Stimulated activated naive CD8-positive, alpha-beta T cell treated with anti-CD3 and anti-CD28 coated beads, Interleukin-15, Interleukin-2, amounts not matched to agents 100 U/mL and 50 U/mL, for 24 hours (primary cell): ENCODE measurements at places on chromosomes 16 and 17.

GRCh38 chr17:17538417-17539391 lies 42.5 kb upstream of the RASD1 start:
- DNase-seq = no peak

GRCh38 chr17:55699181-55699860 lies 23.3 kb downstream of the TMEM100 start:
- no peak for DNase-seq

- no peak for DNase-seq
Measured at GRCh38 chr17:82835122-82835521, 4.7 kb downstream of the ZNF750 start.

- peak; percentile 56 for DNase-seq
Measured at GRCh38 chr17:2222901-2223616, 80.5 kb downstream of the SMG6 start.

GRCh38 chr16:56807011-56807675 lies 57.9 kb upstream of the SLC12A3 start:
- no peak for DNase-seq

- no peak for DNase-seq
Measured at GRCh38 chr16:70726892-70727361, 41.1 kb upstream of the MTSS2 start.

- no peak for DNase-seq
Measured at GRCh38 chr16:6536411-6536810, 796.2 kb upstream of the RBFOX1 start.

DNA sequence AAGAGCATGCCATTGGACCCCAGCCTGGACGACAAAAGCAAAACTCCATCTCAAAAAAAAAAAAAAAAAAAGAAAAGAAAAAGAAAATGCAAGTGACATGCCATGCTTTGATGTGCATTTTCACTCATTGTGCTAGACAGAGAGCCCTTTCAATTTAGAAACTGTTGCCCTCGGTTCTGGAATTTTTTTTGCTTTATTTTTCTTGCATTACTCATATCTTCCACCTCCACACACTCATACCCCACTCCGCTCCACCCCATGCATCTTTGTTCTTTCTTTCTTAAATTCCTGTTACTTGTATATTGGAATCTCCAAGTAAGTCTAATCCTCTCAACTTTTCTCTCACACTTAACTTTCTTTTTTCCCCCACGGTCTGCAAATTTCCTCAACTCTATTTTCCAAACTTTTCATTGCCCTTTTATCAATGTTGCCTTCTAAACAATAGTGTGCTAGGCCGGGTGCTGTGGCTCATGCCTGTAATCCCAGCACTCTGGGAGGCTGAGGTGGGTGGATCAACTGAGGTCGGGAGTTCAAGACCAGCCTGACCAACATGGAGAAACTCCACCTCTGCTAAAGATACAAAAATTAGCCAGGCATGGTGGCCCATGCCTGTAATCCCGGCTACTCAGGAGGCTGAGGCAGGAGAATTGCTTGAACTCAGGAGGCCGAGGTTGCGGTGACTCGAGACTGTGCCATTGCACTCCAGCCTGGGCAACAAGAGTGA lies 16.8 kb upstream of the SUZ12 start:
- DNase-seq = no peak

DNA sequence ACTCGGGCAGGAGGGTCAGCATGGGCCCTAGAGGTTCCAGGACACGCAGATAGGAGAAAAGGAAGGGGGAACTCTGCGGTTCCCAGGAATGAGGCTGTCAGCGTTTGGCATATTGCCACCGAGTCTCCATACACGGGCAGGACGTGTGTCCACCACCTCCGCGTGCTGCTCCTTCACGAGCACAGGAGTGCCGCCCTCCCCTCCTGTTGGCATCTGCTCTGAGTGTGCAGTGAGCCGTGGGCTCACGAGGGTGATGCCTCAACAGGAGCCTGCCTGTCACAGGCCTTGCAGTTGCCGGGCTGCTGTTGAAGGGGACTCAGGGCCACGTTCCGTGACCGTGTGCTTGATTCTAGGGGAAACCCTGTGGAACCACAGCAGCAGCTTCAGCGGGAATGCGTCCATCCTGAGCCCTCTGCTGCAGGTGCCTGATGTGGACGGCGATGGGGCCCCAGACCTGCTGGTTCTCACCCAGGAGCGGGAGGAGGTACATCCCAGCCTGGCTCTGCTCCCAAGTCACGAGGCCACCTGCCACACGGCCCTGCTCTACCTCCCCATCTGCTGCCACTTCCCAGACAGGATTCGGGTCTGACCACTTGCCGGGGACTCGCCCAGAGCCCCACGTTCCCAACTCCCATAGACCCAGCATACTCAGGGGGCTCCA lies 14.6 kb downstream of the RGS11 start:
- no peak for DNase-seq

DNA sequence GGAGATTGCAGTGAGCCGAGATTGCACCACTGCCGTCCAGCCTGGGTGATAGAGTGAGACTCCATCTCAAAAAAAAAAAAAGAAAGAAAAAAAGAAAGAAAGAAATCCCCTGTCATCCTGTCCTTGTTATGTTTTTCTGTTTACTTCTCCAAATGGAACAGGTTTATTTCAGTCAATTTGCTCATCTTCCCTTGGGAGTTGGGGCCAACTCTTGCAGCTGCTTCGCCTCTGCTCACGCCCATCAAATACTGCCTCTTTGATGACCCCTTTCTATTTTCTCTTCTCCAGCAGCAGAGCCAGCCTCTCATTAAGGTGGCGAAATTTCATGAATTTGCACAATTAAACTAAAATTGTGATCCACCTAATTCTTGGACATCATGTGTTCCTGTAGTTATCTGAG lies 173.4 kb downstream of the ZNF18 start:
- DNase-seq = no peak

- no peak for DNase-seq
Measured at GRCh38 chr17:7025245-7025644, 2.4 kb downstream of the BCL6B start.

GRCh38 chr17:59341922-59342321 lies 10.5 kb downstream of the YPEL2 start:
- DNase-seq = no peak

DNA sequence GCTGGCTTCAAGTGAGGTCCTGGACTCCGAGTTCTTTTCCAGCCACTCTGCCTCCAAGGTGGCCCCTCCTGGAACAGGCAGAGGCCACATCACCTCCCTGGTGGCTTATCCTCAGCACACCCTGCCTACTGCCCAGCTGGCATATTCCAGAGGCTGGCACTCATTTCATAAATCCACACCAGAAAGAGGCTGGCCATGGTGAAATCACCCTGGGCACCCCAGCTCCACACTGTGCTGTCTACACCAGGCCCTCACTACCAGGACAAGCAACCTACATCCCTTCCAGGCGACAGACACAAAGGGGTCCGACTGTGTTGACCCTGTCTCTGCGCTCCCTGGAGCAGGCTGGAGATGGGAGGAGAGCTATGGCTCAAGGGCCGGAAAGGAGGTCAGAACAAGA lies 100.2 kb downstream of the C16orf78 start:
- DNase-seq = no peak

DNA sequence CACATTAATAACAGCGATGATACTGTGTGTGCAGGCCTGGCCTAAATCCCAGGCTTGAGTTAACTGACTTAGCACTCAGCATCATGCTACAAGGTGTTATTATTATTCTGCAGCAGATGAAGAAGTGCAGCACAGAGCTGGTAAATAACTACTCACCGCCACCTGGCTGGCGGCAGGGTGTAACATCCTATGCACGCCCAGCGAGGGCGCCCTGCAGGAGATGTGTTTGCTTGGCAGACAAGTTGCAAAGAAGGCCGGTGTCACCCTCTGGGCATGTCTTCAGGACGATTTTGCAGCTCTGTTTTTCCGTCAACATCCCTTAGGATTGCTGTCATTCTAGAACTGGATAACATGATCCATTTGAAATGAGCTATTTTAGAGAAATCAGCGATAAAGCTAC lies 30.1 kb downstream of the DNAH9 start:
- no peak for DNase-seq

DNA sequence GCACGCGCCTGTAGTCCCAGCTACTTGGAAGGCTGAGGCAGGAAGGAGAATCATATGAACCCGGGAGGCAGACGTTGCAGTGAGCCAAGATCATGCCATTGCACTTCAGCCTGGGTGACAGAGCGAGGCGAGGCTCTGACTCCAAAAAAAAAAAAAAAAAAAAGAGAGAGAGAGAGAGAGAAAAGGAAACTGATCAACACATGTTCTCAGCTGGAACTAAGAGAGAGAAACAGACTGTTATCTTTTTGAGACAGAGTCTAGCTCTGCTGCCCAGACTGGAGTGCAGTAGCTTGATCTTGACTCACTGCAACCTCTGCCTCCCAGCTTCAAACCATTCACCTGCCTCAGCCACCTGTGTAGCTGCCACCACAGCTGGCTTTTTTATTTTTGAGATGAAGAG lies 60.4 kb downstream of the STH start:
- DNase-seq = no peak

DNA sequence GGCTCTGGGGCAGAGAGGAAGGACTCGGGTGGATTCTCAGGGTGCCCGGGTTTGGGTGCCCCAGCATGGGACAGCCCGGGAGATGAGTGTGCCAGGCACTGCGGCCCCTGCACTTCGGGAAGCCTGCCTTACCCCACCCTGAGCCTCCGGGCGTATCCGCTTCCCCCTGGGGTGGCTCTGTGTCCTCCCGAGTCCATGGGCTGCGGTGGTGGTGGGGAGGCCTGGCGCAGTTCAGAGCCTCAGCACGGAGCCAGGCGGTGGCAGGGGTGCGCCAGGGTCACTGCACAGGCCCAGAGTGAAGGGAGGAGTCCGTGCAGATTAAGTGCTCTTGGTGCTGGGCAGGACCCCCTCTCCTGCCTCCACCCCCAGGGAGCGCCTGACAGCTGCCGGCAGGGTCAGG lies 20.7 kb downstream of the MYBBP1A start:
- no peak for DNase-seq

- no peak for DNase-seq
Measured at GRCh38 chr16:17635183-17635582, 164.4 kb upstream of the XYLT1 start.

- no peak for DNase-seq
Measured at GRCh38 chr16:497258-497657, 30.3 kb upstream of the CAPN15 start.

DNA sequence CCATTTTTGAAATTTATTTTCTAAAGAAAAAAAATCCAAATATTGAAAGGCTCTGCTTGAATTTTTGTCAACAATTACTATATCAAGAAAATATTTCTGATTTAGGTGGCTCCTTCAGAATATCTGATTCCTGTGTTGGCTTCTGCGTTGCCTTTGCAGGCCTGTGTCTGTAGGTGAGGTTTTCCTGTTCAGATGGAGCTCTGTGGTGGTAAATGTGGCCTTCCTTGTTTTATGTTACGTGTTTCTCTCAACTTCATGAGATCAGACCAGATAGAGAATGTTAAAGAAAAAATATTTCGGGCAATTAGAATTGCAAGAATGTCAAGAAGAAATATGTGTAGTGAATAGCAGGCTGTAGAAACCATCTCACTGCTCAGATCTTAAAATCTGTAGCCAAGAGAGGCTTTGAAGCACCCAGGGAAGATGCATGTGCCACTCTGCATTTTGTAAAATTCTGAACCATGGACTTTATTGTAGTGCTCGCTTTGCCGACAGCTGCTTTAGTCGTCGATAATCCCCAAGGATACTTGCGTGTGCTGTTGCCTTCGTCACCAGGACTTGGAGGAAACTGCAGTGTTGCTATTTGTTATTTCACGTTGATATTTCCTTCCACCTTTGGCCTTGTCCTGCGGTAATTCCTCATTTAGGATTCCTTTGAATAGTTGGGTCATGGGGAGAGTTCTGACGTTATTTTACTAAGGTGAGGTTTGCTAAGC lies 69.9 kb downstream of the RPTOR start:
- no peak for DNase-seq

DNA sequence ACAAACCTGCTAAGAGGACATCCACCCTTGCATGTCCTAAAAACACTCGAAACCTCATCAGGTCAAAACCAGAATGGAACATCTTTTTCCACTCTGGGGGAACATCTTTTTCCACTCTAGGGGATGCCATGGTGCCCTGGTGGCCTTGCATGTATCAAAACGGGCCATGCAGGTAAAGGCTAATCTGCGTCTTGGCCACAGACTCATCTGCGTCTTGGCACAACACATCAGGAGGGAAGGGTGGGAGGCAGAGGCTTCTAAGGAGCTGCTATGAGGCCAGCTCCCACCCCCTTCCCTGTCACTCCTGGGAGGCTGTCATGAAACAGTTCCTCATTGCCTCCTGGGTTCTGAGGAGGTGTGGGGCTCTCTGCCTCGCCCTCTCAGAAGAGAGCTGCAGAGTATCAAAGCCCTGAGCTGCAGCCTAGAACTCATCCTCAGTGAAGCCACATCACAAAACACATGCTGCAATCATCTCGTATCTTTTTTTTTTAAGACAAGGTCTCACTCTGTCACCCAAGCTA lies 27.6 kb downstream of the PARN start:
- no peak for DNase-seq

DNA sequence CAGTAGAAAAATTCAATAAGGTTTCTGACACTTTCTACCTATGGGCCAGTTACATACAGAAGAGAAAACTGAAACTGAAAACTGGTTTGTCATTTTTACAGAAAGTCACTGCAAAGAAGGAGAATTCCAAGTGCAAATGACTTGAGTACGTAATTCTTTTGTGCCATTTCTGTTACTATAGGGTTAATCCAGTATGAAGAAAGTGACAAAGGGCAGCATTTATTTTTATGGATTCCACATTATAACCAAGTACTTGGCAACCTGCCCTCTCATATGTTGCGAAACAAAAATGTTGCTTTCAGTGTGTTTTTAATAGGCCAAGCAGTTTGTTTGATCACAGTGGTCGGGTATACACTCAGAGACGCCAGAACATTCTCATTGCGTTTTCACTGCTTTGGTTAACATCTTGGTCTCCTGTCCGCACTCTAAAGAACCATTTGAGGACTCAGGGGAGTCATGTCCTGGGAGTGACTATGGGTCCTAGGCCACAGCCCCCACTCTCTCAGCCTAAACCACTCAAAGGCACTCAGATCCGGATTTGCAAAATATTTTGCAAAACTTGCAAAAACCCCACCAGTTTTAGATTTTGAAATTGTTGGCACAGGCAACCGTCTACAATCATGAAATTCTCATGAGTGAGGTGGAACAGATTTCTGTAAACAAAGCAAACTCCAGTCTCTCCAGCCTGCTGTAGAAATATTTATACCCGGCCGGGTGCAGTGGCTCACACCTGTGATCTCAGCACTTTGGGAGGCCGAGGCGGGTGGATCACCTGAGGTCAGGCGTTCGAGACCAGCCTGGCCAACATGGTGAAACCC lies 15.4 kb upstream of the HELZ start:
- no peak for DNase-seq

DNA sequence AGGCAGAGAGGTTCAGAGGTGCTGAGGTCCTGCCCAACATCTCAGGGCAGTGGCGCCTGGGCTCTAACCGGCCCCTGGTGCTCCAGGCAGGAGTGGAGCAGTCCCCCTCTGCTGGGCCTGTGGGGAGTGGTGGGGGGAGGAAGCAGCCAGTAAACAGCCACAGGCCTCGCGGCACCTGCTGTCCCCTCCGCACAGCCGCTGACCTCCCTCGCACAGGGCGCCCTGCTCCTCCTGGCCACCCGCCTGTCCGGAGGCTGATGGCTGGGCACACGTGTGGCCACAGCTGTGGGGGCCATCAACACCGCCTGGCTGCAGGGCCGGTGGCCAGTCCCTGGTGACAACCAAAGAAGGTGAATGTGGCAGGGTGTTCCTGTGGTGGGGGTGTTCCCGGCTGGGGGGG lies 36.8 kb upstream of the PABPN1L start:
- DNase-seq = no peak

- DNase-seq = no peak
Measured at GRCh38 chr17:62790564-62790986, 17.5 kb downstream of the MARCHF10 start.
